ENCODE measurements at places on chromosomes 4 and X.

DNA sequence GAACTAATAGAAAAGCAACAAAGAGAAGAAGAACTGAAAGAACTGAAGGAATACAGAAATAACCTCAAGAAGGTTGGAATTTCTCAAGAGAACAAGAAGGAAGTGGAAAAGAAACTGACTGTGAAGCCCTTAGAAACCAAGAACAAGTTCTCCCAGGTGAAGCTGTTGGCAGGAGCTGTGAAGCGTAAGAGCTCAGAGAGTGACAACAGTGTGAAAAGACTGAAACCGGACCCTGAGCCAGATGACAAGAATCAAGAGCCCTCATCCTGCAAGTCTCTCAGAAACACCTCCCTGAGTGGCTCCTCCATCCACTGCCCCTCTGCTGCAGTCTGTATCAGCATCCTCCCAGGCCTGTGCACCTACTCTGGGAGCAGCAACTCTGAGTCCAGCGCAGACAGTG lies 8.4 kb upstream of the FHDC1 start:
- DNase-seq = no peak

DNA sequence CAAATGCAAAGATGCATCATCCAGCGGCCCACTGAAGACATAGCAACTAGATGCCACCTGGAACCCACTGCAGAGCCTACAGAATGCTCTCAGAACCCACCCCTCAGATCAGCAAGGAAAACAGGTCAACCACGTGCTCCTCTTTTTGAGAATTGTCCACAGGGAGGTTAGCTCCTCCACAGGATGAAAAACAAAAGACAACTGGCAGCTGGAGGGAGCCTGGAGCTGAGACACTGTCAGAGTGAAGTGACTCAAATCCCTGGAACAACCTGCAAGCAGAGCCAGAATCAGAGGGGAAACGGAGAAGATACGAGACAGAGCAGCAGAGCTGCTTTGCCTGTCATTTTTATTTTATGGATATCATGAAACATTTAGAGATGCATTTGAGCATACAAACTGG lies 277.6 kb downstream of the GASK1B start:
- peak; percentile 1 for DNase-seq

- no peak for DNase-seq
Measured at GRCh38 chr4:10097906-10098779, 18.5 kb downstream of the WDR1 start.

DNA sequence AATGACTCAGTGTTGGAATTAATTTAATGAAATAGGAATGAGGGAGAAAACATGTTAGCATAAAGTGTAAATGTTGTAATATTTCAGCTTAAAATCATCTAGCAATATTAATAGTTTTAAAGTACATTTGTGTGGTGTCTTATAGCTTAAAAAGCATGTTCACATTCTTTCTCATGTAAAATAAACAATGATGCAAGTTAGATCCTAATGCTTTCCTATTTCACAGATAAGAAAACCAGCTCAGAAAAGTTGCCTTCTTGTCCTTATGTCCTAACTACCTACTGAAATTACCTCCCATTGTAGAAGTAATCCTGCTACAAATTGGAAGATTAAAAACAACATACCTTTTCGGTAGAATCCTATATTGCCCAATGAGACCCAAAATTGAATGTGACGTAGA lies 40.9 kb upstream of the PRDM8 start:
- DNase-seq = no peak

DNA sequence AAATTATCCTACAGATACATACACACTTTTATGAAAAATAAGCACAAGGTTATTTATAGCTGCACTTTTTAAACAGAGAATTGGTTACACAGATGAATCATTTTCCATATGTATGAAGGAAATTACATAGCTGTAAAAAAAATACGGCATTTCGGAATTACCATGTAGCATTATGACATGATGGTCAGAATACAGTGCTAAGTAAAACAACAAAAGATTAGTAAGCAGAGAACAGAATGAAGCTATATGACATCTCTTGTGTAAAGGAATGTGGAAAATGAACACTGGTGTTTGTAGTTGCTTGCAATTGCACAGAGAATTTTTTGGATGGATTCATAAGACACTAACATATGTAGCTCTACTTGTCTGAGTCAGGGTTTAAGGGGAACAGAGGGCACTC lies 1222.0 kb upstream of the PRKX start:
- DNase-seq = no peak
